ENCODE measurements at places on chromosomes 5 and 9. TPM values are rescaled to one million over a fixed set of nuclear protein-coding genes. Genes with fewer than 3 reads are reported as not detected.

Gene SURF2
- total RNA-seq, result 110 TPM

Gene IL7R
- total RNA-seq, result 12.2 TPM

Gene LCN15
- total RNA-seq, result not detected

Gene DAB2IP
- 16.6 TPM for total RNA-seq

Gene LCN6
- not detected for total RNA-seq

Gene GPR107
- 155 TPM for total RNA-seq

Gene CARD9
- total RNA-seq, result 0.43 TPM

DNA sequence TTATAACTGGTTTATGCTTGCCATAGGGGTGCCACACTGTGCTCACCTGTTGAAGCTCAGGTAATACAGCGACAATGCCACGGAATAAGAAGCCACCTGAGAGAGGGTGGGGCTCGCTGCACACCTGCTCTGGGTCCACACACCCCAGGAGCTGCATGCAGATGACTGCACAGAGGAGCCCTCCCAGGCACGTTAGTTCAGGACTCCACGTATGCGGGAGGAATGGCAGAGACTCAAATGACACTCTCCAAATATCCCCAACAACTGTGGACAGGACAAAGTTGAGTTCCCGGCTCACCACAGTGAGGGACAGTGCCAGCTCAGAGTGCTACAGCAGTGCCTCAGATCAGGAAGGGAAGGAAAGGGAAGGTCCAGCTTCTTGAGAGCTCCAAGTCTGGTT, 5.8 kb upstream of the FCN1 start:
- no peak for DNase-seq

DNA sequence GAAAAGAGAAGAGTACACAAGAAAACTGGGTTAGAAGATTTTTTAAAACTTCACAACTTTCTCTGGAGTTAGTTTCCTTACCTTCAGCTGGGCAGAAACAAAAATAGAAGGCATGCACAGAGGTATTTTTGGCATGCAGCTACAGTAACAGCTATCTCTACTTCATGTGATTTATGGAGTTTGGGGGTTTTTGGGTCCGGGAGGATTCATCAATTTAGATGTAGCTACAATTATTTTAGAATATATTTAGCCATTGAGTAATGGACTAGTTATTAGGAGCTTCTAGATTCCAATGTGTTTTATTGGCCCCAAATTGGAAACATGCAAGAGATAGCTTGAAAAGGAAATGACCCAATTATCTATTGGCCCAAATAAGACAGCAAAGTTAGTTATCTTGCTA, 91.6 kb upstream of the TNFAIP8 start:
- DNase-seq, result no peak

DNA sequence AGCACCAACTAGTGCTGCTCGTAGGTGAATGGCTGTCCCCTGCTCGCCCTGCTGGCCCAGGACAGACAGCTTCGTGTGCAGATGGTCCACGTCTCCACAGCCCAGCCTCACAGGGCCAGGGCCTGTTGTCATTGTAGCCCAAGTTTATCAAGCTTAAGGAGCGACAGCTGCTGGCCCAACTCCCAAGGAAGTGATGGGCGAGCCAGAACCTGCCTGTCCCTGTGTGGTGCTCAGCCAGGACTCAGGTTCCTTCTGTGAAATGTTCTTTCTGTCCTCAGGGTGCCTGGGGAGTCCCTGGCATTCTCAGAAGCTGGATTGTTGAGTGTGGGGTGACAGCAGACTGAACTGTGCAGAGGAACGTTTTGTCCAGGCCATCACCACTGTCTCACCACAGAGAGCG, 16.4 kb downstream of the TRIP13 start:
- DNase-seq, result no peak

- peak; percentile 45 for DNase-seq
These were observed 39.5 kb downstream of the CD180 start for GRCh38 chr5:67156976-67157583.

DNA sequence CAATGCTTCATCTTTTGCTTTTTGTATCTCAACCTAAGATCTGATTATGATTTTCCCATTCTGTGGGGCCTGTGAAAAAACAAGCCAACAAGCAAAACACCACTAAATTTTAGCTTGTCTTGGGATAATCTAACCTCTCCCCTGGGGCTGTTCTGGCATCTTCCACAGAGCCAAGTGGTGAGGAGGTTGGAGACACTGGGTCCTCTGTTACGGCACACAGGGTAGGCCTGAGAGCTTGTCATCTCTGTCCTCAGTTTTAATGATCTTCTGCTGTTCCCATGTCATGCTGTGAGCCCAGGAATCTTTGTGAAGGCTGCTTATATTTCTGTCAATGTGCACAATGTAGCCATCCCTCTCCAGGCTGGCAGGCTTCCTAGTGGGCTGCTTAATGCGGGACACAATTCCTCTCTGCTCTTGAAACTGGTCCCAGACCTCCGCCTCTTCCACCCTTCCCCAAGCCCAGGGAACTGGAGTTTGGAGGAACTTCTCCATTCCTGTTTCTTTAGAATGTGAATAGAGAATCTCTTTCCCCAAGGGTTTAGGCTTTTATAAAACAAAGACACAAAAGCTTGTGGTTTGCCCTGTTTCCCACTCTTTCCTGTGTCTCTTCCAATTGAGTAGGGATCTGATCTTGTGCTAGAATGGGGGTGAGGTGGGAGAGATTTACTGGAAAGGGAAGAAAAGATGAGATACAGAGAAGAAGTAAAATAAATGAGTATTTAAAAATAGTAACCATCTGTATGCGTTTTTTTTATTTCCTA, 30.9 kb upstream of the SEMA6A start:
- no peak for DNase-seq

DNA sequence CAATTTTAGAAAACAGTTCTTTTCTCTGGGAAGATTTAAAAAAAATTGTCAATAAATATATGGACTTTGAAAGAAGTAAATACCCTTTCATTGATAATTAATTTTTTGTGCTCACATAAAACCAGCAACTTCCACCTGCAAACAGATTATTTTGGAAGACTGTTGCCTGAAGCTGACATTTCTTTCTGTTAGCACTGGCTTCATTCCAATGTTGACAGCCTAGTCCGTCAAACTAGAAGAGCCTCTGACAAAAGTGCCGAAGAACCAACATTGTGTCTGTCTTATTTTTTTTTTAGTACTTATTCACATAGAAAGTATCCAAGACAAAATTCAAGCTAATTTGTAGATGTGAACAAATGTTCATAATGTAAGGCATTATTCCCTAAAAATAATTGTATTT, 108.6 kb upstream of the TMEM161B start:
- DNase-seq, result no peak

GRCh38 chr5:135693371-135693955, 114.7 kb upstream of the CXCL14 start:
- no peak for DNase-seq

DNA sequence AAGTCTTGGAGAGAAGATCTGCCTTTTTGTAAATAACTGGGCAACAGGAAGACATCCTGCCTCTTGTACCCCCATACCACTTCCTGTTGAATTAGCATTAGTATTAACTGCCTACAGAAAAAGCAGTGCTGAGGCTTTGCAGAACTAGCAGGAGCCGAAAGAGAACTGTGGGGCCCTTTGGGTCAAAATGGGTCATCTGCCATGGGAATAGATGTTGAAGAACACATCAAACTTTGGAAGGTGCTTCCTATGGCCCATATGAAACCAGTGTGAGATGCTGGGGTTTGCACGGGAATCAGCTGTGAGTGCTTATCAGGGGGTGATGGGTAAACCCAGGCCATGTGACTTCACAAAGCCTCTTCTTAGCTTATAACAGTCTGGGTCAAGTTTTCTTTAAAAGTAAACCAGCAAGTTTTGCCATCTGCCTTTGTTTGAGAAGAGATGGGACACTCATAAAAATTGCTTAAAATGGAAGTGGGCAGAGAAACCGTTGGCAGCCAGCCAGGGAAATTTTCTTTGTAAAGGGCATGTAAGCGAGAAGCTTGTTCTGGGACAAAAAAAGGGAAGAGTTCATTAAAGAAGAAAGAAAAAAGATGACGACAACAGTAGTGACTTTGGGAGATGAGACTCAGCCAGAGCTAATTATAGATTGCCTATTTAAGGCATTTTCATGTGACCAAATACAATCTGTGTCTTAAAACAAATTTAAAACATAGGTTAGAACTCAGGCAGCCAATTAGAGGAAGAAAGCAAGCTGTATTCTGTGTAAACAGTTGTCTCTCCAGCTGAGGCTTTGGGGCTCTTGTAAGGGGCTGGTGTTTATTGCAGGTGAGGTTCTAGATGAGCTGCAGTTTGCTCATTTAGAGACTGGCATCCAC, 4.4 kb downstream of the SLC25A25 start:
- DNase-seq, result no peak

GRCh38 chr5:180274695-180275094, 17.2 kb downstream of the MAPK9 start:
- DNase-seq, result no peak

DNA sequence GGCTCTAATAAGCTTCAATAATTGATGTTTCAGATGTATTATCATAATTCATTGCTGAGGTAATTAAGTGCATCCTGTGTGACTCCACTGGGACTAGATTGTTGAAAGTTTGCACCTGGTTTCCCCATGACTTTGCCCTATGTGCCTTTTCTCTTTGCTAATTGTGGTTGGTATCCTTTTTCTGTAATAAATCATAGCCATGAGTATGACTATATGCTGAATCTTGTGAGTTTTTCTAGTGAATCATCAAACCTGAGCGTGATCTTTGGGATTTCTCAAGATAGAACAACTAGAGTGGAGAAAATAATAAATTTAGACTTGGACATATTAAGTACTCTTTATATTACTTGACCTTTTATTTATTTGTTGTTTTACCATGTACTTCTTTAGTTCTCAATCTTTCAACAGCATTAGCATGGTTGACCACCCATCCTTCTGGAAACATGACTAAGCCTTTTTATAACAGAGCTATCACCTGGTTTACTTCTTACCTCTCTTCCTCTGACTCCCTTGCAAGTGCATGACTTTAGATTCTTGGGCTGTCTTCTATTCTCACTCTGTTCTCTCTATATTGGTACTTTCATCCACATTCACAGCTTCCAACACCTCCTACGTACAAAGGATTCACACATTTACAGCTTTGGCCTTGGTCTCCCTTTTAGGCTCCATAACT, 239.6 kb upstream of the TAS2R1 start:
- DNase-seq, result peak; percentile 83

DNA sequence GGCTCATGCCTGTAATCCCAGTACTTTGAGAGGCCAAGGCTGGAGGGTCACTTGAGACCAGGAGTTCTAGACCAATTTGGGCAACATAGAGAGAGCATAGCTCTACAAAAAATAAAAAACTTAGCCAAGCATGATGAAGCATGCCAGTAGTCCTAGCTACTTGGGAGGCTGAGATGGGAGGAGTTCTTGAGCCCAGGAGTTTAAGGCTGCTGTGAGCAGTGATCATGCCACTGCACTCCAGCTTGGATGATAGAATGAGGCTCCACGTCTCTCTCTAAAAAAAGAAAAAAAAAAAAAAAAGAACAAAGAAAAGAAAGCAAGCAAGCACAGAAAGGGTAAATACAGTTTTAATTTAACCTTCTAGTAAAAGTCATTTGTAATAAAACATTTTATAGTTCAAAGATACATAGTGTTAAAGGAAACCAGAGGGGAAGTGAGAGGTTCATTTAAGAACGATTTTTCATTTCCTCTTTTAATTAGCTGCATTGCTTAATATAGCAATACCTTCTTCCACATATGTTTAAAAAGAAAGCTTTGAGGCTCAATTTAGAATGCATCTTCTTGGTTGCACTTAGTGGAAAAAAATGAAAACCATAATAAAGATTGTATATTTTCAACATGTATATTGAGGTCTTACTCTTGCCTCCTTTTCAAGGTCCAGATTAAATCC, 14.9 kb downstream of the GAPT start:
- no peak for DNase-seq

DNA sequence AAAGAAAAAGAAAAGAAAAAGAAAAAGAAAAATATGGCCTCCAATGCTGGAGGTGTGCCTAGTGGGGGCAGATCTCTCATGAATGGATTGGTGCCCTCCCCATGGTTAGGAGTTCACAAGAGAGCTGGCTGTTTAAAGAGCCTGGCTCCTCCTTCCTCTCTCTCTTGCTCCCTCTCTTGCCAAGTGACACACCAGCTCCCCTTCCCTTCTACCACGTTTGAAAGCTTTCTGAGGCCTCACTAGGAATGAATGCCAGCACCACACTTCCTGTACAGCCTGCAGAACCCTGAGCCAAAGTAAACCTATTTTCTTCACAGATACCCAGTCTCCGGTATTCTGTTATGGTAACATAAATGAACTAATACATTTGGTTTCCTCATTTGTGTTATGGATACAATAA, 14.4 kb upstream of the GALNT10 start:
- DNase-seq, result peak; percentile 59

DNA sequence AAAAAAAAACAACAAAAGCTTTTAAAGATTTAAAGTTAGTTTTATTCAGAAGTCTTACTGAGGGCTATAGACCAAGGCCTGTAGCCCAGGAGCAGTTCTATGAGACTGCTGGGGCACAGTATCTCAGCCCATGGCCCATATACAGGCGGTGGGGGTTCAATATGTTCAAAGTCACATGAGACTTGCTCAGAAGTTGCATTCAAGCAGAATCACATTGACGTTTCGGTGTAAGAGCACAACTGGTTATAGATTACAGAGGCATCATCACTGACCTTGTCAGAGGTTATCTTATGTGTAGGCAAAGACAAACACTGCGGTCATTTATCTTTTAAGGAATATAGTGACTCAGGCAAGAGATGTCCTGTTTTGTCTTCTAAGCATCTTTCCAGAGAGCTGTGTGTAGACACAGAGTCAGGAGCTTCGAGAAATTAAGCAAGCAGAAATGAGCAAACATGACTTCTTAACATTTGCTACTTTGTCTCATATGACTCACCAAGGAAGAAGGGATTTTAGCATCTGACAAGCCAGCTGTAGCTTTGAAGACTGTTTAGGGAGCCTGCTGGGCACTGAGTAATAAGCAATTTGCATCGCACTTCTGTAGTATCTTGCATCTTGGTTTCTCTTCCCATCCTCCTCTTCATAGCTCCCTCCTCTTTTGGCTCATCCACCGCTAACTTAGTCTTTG, 12.9 kb upstream of the F2RL1 start:
- DNase-seq, result peak; percentile 98

DNA sequence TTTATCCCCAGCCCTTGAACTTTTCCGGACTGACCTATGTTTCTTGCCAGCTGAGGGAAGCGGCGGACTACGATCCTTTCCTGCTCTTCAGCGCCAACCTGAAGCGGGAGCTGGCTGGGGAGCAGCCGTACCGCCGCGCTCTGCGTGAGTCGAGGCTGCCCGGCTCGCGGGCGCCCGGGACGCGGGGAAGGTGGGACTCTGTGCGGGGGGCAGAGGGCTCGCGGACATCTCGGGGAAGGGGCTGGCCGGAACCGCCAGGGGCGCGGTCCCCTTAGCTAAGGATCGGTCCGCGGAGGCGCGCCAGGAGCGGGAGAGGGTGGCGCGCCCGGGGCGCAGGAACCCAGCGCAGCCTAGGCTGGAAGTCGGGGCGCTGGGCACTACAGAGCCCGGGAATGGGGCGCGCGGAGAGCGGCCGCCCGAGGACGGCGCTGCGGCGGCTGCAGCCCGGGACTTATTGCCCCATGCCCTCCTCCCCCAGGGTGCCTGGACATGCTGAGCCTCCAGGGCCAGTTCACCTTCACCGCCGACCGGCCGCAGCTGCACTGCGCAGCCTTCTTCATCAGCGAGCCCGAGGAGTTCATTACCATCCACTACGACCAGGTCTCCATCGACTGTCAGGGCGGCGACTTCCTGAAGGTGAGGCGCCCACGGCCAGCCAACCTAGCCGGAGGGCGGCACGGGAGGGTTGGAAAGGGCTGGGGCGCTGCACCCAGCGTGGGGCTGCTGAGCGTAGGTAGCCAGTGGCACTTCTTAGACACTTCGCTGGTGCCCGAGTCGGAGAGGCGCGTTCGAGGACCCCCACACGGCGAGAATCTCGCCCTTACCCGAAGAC, 922 bp downstream of the CRHBP start:
- no peak for DNase-seq

All from HT1080 (cell line).